COR-L47 (cell line): ENCODE measurements at places on chromosomes 7 and 10.

GRCh38 chr7:32058002-32058401 lies 12.2 kb downstream of the PDE1C start:
- DNase-seq: no peak

GRCh38 chr7:113099284-113099919 lies 12.8 kb upstream of the GPR85 start:
- no peak for DNase-seq

DNA sequence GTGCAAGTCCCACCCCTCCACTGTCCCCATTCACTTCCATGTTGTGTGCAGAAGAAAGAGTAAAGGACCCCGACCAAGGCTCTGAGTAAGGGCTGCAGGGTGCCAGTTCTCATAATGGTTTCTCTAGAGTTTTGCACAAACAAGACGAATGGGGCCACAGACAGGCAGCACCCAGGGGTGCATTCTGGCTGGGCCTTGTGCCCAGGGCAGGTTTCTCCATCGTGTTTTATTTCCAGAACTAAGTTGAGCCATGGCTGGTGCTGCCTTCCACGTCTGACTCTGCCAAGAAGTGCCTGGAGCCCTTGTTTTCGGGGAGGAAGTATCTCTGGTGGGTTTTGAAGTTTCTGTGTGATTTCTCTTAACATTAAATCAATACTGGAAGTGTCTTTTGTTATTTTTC lies 95.0 kb upstream of the SDK1 start:
- DNase-seq: no peak

- DNase-seq: no peak
Measured at GRCh38 chr7:28725911-28726310, 232.2 kb downstream of the TRIL start.

GRCh38 chr7:157080111-157080730 lies 58.5 kb upstream of the UBE3C start:
- DNase-seq: no peak
